ENCODE measurements at places on chromosomes 4 and X.

GRCh38 chrX:6131287-6131686, 97.4 kb downstream of the NLGN4X start:
- no peak for DNase-seq

GRCh38 chr4:39495446-39496213, 31.6 kb downstream of the UGDH start:
- no peak for DNase-seq

GRCh38 chrX:74431797-74432196, 10.5 kb downstream of the SLC16A2 start:
- no peak for DNase-seq

GRCh38 chr4:93646233-93646930, 182.2 kb upstream of the ATOH1 start:
- no peak for DNase-seq

GRCh38 chr4:96787766-96788165, 947.9 kb downstream of the PDHA2 start:
- no peak for DNase-seq

DNA sequence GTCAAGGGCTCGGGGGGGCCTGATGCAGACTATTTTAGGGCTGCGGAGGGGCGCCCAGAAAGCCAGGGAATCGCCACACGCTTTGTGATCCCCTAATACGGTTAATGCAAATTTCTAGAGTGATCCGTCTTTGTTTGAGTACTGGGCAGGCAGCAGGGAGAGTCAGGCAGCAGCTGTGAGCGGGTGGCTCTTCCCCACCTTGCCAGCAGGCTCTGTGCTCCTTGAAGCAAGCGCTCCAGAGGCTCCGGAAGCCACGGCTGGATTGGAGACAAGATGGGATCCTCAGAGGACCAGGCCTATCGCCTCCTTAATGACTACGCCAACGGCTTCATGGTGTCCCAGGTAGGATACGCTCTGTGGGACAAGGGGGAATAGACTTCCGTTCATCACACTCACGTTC, at the start of gene ASMT:
ASMT (plus strand) TSS at position 133 of the 400 bp plus-strand sequence; CDS start at position 274, 141 bp downstream.
- no peak for DNase-seq

Data from NCI-H1436 (cell line).